Nephron progenitor cell (in vitro differentiated cells): ENCODE measurements at places on chromosomes 13 and 19.
A peak's percentile ranks its signal among the peaks of the same experiment; 100 is the strongest.

DNA sequence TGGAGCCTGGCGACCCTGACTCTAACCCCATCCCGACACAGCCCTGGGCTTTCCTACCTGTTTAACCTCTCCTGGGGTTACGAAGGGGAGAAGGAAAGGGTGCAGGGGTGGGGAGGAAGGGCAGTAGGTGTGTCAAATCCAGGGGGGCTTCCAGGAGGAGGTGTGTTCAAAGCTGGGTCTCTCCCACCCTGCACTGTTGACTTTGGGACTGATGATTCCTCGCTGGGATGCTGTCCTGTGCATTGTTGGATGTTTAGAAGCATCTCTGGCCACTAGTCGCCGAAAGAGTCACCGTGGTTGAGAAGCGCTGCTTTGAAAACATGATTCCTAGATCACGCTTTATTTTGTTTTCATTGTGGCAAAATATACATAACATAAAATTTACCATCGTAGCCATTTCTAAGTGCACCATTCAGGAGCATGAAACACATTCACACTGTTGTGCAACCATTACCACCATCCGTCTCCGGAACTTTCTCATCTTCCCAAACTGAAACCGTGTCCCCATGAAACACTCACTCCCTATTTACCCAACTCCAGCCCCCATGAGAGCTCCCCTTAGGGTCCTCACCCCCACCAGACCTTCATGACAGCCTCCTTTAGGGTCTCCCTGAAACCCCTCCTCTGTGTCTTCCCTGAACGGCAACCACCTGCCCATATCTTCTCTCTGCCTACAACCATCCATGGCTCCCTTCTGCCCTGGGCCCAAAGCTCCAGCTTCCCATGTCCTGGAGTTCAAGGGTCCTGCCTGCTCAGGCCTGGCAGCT lies 4.4 kb upstream of the FCER2 start:
- H3K27me3 ChIP-seq = peaks cover 36% of the 10 kb centered on the region
- no peak overlapping the region for H3K4me3 ChIP-seq
- DNase-seq = no peak
- no peaks in the 10 kb centered on the region for H3K36me3 ChIP-seq

DNA sequence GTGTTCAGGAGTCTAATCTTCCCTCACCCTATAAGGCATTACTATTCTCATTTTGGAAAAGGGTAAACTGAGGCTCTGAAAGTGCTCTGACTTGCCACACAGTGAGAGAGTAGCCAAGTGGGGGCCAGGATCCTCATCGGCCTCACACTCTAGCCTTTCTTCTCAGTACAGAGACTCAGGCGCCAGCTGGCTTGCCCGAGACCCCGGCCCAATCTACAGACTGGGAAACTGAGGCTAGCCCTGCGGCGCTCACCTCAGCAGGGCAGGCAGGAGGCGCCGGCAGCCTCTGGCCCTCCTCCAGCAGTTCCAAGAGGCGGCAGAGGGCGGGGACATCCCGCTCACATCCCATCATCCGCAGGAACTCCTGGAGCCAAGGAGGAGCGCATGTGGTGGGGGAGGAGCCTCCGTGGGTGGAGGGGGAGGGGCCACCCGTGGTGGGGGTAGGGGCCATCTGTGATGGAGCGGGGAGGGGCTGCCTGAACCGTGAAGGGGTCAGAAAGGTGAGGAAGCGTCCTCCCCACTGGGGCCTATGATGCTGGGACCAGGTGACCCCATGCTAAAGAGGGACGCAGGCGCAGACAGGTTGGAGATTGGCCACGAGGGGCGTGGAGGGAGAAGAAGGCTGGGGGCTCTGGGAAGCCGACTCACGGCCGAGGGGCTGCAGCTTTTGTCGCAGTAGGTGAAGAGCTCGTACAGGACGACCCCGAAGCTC lies 8.7 kb upstream of the INSL3 start:
- no peaks in the 10 kb centered on the region for H3K36me3 ChIP-seq
- H3K27me3 ChIP-seq = peaks cover 24% of the 10 kb centered on the region
- peaks cover 23% of the 10 kb centered on the region for H3K4me1 ChIP-seq
- peak overlapping the region; percentile 97 for H3K27ac ChIP-seq

DNA sequence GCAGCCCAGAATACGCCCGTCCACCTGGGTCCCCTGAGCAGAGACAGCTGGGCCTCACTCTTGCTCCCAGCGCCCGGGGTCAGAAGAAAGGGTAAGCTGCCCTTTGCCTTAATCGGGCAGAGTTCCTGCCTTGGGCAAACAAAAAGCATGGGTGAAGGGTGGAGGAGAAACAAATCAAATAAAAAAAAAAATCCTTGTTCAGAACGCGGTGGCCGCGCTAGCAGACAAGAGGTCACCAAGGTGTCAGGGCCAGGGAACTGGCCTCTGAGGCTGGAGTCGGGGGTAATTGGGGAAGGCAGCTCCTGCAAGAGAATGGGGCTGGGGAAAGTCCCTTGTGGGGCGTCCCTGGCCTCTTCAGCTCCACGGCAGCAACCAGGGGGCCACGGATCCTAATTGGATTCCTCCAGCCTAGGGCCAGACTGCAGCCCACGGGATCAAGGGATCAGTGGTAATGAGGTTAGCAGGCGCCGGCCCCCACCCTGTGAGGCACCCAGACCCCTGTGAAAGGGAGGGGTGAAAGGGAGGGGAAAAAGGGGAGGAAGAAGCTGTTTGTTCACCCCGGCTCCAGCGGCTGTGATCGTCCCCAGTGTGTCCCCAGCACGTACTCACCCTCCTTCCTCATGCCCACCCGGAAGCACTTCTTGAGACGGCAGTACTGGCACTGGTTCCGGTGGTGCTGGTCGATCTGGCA lies 5.5 kb downstream of the NR2F6 start:
- no peak for DNase-seq
- peak overlapping the region; percentile 95 for H3K27ac ChIP-seq
- peaks cover 19% of the 10 kb centered on the region for H3K36me3 ChIP-seq
- peak overlapping the region; percentile 75 for H3K4me3 ChIP-seq
- peaks cover 68% of the 10 kb centered on the region for H3K4me1 ChIP-seq
- no peaks in the 10 kb centered on the region for H3K27me3 ChIP-seq

GRCh38 chr13:51155776-51156515 lies 44.9 kb upstream of the C13orf42 start:
- no peak overlapping the region for H3K27ac ChIP-seq
- H3K4me3 ChIP-seq = no peak overlapping the region
- H3K27me3 ChIP-seq = peaks cover 4% of the 10 kb centered on the region
- H3K36me3 ChIP-seq = no peaks in the 10 kb centered on the region
- no peak for DNase-seq
- H3K4me1 ChIP-seq = peaks cover 27% of the 10 kb centered on the region

DNA sequence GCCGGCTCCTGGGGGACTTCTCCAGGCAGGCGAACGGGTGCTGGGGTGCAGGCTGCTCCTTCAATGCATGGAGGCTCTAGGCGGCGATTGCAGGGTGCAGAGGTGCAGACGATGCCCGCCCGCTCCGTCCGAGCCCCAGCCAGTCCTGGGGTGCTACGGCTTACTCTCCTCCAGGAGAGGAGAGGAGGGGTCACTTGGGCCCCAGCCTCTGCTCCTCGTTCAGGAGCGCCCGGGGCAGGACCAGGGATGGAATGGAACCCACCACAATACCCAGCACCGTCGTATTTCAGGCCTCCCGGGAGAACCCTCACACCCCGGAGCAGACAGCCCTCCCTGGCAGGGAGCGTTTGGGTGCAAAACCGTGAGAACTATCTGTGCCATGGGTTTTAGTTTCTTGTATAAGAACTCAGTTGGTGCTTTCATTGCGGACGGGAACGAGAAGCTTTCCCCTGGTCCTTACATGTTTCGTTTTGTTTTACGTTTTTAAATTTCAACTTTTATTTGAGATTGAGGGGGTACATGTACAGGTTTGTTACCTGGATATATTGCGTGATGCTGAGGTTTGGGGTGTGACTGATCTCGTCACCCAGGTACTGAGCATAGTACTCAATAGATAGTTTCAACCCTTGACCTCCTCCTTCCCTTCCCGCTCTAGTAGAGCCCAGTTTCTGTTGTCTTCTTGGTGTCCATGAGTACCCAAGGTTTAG lies 46.8 kb downstream of the ARHGEF18 start:
- H3K4me3 ChIP-seq = peak overlapping the region; percentile 94
- peak; percentile 20 for DNase-seq
- no peak overlapping the region for H3K27ac ChIP-seq

DNA sequence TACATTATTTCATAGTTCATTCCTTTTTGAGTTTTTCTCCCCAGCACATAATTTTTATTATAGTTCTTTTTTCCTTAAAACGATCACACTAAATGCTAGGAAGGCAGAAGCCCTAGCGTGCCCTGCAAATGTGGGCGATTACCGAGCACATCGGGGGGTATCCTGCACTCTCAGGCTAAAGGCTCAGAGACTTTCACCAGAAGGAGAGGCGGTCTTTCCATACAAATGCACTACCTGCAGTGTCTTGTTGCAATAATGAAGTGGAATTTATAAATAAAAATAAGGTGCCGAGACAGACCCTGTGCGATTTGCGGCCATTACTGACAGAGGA lies 29.3 kb upstream of the SPACA7 start:
- peaks cover 40% of the 10 kb centered on the region for H3K4me1 ChIP-seq
- H3K36me3 ChIP-seq = no peaks in the 10 kb centered on the region
- peaks cover 83% of the 10 kb centered on the region for H3K27me3 ChIP-seq

GRCh38 chr19:55005684-55006488 lies 32.2 kb downstream of the GP6 start:
- peak overlapping the region; percentile 86 for H3K4me3 ChIP-seq
- peak overlapping the region; percentile 19 for H3K27ac ChIP-seq
- H3K36me3 ChIP-seq = peaks cover 30% of the 10 kb centered on the region
- DNase-seq = peak; percentile 8

DNA sequence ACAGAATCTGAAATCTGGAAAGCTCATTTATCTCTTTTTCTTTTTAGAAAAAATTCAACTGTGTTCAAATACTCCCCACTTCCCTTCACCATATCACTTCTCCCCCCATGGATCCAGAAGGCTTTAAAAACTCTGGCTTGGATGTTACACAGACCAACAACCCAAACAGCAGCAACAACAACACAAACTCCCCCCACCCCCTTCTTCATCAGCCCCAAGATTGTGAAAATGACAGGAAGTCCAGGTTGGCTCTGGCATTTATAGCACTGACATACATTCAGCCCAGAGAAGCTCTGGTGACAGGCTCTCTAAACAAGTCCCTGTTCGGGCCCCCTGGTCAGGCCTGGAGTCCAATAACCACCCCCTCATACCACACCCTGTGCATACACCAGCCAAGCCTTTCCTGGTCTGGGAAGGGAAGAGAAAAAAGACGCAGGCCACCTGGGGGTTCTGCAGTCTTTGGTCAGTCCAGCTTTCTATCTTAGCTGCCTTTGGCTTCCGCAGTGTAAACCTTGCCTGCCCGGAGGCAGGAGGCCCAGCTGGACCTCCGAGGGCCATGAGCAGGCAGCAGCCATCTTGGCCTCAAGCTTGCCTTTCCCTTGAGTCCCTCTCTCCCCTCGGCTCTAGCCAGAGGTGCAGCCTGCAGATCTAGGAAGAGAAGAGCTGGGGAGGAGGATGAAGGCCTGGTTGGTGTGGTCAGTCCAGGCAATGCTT lies 6.8 kb downstream of the CDX2 start:
- H3K27me3 ChIP-seq = peaks cover 6% of the 10 kb centered on the region
- peaks cover 67% of the 10 kb centered on the region for H3K4me1 ChIP-seq
- H3K36me3 ChIP-seq = no peaks in the 10 kb centered on the region
- peak overlapping the region; percentile 40 for H3K27ac ChIP-seq

DNA sequence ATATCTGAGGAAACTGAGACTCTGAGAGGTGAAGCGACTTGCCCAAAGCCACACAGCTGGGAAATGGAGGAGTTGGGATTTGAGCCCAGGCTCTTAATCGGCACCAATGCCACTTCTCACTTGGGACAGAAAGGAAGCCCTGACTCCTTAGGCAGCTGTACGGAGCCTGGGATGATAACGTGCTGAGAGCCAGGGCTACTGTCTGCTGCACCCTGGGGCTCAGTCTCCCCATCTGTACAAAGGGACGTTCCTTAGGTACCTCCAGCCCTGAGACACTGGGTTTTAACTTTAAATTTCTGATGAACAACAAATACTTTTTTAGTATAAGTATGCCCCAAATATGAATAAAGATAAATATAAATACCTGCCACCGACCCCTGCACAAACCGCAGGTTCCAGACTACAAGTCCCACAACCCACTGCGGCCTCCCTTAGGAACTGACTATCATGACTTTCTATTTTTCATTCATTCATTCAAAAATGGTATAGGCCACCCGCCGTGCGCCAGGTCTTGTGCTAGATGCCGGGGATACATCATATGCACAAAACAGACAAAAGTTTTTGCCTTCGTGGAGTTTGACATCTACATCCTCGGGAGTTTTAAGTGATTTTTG lies 776 bp upstream of the NCLN start:
- H3K4me1 ChIP-seq = peaks cover 25% of the 10 kb centered on the region
- peak overlapping the region; percentile 99 for H3K4me3 ChIP-seq
- peak; percentile 65 for DNase-seq
- H3K27me3 ChIP-seq = peaks cover 10% of the 10 kb centered on the region
- H3K36me3 ChIP-seq = no peaks in the 10 kb centered on the region

GRCh38 chr13:42028113-42028799 lies 20.2 kb upstream of the DGKH start:
- peaks cover 9% of the 10 kb centered on the region for H3K4me1 ChIP-seq
- DNase-seq = no peak
- no peaks in the 10 kb centered on the region for H3K36me3 ChIP-seq
- H3K27me3 ChIP-seq = peaks cover 6% of the 10 kb centered on the region
